Left cardiac atrium (tissue), 4 donors: ENCODE measurements at places on chromosomes 16 and 17.

- no peak for DNase-seq
These were observed 13.7 kb downstream of the HOXB4 start for GRCh38 chr17:48564188-48565021.

GRCh38 chr16:57576429-57576870, 34.0 kb downstream of the ADGRG5 start:
- peak; percentile 79 for DNase-seq

- DNase-seq, result no peak
These were observed 29.8 kb downstream of the PLD6 start for GRCh38 chr17:17176341-17176740.

DNA sequence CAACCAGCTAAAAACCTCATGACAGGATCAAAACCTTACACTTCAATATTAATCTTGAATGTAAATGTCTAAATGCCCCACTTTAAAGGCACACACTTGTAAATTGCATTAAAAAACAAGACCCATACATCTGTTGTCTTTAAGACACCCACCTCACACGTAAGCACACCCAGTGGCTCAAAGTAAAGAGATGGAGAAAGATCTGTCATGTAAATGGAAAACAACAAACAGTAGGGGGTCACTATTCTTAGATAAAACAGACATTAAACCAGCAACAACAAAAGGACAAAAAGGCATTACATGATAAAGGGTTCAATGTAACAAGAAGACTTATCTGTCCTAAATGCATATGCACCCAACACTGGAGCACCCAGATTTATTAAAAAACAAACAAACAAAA, 35.6 kb downstream of the SDR42E1 start:
- DNase-seq, result no peak

- DNase-seq, result no peak
These were observed 41.9 kb downstream of the ZFHX3 start for GRCh38 chr16:73006026-73006425.

GRCh38 chr16:87507351-87508069, 14.7 kb upstream of the ZCCHC14 start:
- DNase-seq, result no peak

- DNase-seq, result no peak
These were observed 767 bp downstream of the INO80E start for GRCh38 chr16:29996766-29997250.

DNA sequence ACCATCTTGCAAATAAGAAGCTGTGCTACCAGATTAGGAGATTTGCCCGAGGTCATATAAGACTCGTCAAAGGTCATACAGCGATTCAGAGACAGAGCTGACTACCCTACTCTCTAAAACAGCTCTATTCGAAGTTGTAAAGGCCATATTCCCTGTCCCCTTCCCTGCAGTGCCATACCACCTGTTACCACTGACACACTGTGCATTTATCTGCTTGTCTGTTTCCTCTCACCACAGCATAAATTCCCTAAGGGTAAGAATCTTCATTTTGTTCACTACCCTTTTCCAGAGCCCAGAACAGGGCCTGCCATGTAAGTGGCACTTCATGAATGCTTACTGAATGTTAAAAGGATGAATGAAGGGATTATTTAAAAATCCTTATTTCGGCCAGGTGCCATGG, 3.4 kb upstream of the KSR1 start:
- no peak for DNase-seq

- DNase-seq, result no peak
These were observed 78.3 kb downstream of the IRX5 start for GRCh38 chr16:55008836-55009510.

GRCh38 chr16:5903832-5904231, 806.2 kb upstream of the EEF2KMT start:
- no peak for DNase-seq

GRCh38 chr16:23836404-23837311, 875 bp downstream of the PRKCB start:
- DNase-seq, result peak; percentile 35

DNA sequence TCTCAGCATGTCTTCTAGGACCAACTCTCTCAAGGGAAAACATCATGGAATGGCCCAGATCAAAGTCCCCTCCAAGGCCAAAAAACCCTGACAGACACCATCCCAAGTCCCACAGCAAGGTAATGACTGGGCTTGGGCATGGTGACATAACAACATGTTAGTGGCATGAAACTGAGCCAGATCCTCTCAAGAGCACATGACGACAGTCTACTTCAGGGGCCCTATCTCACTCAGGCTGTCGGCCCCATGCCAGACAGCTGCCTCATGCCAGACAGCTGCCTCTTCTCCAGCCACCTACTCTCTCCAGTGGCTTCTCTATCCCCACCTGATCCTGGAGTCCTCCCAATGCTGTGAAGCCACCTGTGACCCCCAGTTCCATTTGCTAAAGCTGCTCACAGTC, 18.4 kb downstream of the HSD11B2 start:
- DNase-seq, result peak; percentile 69

- peak; percentile 18 for DNase-seq
These were observed 863 bp upstream of the UTS2R start for GRCh38 chr17:82370471-82371332.

GRCh38 chr16:8550728-8551387, 39.5 kb downstream of the TMEM114 start:
- no peak for DNase-seq

DNA sequence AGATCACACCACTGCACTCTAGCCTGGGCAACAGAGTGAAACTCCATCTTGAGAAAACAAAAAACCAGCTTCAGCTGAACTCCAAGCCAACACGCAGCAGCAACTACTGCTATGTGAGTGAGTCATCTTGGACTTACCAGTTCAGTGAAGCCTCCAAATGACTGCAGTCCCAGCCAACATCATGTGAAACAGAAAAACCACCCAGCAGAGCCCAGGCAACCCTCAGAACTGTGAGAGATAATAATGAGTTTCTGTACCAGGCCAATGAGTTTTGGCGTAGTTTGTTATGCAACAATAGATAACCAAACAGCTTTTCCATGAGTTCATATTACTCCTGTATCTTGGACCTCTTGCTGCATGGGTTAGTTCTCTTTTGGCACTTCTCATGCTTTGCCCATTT, 23.3 kb downstream of the PHF12 start:
- DNase-seq, result no peak

DNA sequence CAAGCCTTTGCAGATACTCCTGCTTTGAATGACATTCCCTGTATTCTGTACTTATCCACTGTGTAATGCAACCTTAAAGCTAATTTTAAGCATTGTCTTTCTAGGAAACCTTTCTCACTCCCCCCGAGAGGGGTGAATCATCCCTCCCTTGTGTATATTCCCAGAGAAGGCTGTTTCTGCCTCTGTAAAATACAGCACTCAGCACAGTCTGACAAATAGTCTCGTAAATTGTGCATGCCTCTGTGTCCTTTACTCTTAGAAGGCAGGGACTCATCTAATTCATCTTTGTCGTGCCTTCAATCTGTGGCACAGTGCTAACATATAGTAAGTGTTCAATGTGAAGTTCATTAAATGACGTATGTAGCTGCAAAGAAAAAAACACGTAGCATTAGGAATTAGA, 200.7 kb downstream of the CA10 start:
- no peak for DNase-seq

- DNase-seq, result no peak
These were observed 97.4 kb downstream of the ZNF778 start for GRCh38 chr16:89314854-89315253.

- no peak for DNase-seq
These were observed 27.6 kb downstream of the ITGB3 start for GRCh38 chr17:47281216-47281615.

GRCh38 chr16:77928096-77928495, 94.3 kb upstream of the CLEC3A start:
- DNase-seq, result no peak

DNA sequence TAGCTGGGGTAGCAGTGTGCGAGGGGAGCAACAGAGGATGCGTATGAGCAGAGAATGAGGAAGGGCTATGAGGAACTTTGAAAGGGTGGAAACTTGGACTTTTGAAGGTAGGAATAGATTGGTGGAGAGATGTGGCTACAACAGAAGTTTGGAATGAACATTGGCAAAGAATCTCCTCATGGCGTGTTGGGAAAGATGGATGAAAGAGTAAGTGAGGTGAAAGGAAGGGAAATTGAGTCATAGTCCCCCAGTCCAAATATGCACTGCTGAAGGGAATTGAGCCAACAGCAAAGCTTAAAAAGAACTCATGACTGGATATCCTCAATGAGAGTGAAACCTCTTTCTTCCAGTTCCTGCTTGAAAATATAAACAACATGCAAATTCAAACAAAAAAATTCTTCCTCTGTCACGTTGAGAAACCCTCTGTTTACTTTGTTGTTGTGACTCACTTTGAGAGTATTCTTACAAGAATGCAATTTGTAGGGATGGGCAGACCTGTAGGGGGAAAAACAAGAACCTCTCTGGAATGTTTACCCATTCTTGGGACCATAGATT, 313.2 kb upstream of the KCNJ16 start:
- DNase-seq, result no peak

GRCh38 chr17:67834634-67835033, 9.3 kb downstream of the BPTF start:
- no peak for DNase-seq

- DNase-seq, result no peak
These were observed 30.7 kb downstream of the TMC7 start for GRCh38 chr16:19014461-19014860.

- no peak for DNase-seq
These were observed 9.8 kb downstream of the OTOP3 start for GRCh38 chr17:74945543-74945942.

- no peak for DNase-seq
These were observed 37.7 kb downstream of the DUSP14 start for GRCh38 chr17:37527249-37527851.

- no peak for DNase-seq
These were observed 219.4 kb upstream of the CIBAR2 start for GRCh38 chr16:85331688-85332087.

DNA sequence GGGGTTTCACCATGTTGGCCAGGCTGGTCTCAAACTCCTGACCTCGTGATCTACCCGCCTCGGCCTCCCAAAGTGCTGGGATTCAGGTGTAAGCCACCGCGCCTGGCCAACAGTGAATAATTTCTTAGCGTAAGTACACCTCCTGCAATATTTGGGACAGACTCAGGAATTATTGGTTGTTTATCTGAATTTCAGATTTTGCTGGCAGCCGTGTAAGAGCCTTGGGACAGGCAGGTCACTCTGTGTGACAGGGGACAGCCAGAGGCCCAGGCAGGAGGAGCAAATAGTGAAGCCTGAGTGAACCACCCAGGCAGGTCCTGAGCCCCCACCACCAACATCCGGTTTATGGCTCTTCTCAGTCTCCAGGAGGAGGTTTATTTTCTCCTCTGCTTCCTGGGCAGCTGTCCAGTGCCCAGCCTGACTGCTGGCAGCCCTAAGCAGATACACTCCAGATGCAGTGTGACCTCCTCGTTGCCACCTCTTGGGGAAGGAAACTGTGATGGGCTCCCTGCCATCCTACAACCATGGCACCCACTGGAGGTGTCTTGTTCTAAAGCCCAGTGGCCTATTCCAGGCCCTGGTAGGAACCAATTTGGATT, 26.2 kb upstream of the ADORA2B start:
- DNase-seq, result peak; percentile 48

GRCh38 chr17:50274142-50274896, at the start of gene TMEM92:
Gene TMEM92 (plus strand): TSS chr17:50274466. CDS start chr17:50274502, 36 bp downstream.
- no peak for DNase-seq

GRCh38 chr17:59838052-59838916, 54.5 kb downstream of the TUBD1 start:
- DNase-seq, result no peak

DNA sequence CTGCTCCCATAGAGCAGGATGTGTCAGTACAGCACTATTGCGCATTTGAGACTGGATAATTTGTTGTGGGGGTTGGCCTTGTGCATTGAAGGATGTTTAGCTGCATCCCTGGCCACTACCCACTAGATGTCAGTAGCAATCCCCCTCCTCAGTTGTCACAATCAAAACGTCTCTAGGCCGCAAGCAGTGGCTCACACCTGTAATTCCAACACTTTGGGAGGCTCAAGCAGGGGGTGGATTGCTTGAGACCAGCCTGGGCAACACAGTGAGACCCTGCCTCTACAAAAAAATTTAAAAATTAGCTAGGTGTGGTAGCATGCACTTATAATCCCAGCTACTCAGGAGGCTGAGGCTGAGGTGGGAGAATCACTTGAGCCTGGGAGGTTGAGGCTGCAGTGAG, 48.4 kb downstream of the CENPV start:
- no peak for DNase-seq

GRCh38 chr16:80557037-80557436, 16.2 kb downstream of the DYNLRB2 start:
- no peak for DNase-seq

DNA sequence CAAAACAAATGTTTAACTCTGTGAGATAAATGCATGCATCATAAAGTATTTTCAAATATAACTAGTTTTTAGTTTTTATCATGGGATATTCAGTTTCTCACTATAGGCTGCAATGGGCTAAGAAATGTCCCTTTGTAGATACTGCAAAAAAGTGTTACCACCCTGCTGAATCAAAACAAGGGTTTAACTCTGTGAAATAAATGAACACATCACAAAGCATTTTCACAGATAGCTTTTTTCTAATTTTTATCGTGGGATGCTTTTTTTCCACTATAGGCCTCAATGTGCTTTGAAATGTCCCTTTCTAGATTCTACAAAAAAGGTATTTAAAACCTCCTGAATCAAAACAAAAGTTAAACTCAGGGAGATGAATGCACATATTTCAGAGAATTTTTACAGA, 541.1 kb downstream of the KCNJ18 start:
- no peak for DNase-seq

- DNase-seq, result peak; percentile 47
These were observed 26.2 kb downstream of the ENDOV start for GRCh38 chr17:80441133-80441578.

GRCh38 chr17:66690166-66690565, 144.8 kb upstream of the CACNG5 start:
- no peak for DNase-seq

GRCh38 chr16:48321317-48322036, 63.7 kb downstream of the SIAH1 start:
- DNase-seq, result no peak

GRCh38 chr17:6366221-6366666, 68.7 kb downstream of the AIPL1 start:
- DNase-seq, result no peak

DNA sequence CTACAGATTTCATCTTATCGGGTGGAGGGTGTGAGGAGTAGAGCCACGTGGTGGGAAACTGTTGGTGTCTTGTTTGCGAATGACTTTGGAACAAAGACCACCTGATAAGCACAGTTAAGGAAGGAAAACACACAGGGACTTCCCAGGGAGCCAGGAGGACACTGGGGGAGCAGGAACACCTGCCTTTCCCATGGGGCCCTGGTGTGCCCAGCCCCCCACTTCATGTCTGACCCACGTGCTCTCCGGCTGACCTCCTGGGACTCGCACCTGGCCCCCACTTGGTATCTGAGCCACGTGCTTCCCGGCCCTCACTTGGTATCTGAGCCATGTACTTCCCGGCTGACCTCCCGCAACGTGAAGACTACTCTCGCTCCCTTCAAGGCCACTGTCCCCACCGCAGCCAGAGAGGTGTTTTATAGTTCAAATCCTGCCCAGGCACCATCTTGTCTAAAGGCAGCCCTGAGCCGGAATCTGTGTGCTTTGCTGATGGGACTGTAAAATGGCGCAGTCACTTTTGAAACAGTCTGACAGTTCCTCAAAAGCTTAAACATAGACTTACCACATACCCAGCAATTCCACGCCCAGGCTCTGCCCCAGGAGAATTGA, 5.4 kb upstream of the CSNK1D start:
- DNase-seq, result no peak

- DNase-seq, result no peak
These were observed 1.8 kb downstream of the KRT23 start for GRCh38 chr17:40935624-40936023.

- DNase-seq, result no peak
These were observed 356.9 kb downstream of the CA10 start for GRCh38 chr17:51801626-51802025.
